Lung (tissue), 17 donors: ENCODE measurements at places on chromosomes 13 and 19. TPM values are rescaled to one million over a fixed set of nuclear protein-coding genes. Genes with fewer than 3 reads are reported as not detected.

The SLC7A9 gene
- 0.21 TPM for total RNA-seq

The MEIOSIN gene
- total RNA-seq, result not detected

DNA sequence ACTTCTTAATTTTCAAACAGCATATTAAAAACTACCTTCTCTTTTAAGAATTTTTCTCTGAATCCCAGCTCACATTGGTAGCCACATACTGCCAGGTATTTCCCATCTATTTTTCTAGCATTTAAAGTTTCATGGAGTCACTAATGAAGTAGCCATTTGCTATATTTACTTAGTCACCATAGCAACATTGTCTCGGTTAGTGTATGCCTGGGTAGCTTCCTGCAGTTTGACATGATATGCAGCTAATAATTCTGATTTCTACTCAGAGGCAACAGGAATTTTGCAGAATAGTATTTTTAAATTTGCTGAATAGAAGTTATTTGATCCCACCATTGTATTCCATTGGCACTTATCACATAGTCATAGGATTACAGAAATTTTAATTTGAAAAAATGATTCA, 30.9 kb upstream of the KCTD4 start:
- DNase-seq, result peak; percentile 70

DNA sequence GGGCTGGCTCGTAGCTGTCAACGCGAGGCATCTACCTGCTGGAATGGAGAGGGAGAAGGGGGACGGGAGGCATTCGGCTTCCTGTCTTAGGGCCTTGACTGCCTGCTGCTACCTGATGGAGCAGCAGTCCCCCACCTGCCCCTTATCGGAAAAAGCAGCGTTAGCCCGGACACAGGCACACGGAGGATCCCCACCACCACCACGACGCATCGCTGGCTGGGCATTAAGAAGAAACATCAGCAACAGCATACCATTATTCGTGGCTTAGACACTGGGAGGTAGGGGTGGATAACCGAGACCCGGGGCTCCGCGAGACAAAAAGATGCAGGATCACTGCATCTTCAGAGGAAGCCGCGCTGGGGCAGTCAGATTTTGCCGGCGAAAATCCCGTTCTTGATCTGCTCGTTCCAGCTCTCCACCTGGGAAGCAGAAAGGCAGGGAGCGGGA, 1.1 kb downstream of the COX6B2 start:
- no peak for DNase-seq

DNA sequence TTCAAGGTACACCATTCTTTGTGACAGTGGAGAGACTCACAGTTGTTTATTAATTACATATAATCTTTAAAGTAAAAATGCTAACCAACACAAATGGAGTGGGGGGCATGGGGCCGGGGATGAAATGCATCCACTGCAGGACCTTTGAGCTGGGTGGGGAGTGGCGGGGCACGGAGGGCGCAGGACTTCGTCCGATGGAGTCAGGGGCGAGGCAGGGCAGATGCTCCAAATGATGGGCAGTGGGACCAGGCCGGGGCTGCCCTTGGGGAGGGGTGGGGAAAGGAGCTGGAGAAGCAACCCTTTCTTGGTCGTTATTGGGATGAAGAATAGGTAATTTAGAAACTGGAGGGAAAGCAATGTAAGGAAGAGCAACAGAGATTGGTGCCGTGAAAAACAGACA, 220.0 kb downstream of the TEX29 start:
- no peak for DNase-seq

GRCh38 chr19:13058951-13059660, 43.6 kb downstream of the LYL1 start:
- no peak for DNase-seq

DNA sequence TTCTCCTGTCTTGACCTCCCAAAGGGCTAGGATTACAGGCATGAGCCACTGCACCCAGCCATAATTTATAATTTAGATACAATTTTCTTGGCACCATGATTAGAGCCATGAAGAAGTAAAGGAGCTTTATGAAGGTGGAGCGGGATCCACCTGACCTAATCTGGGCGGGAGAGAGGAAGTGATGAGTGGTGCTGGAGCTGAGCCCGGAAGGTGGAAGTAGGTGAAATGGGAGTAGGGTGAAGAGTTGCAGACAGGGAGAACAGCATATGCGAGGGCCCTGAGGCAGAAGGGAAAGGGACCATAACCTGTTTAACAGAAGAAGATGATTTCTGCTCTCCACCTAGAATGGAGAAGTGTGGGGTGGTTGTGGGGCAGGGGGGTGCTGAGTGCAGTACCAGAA, 4.2 kb downstream of the BLOC1S3 start:
- no peak for DNase-seq

- DNase-seq, result no peak
Observed at GRCh38 chr13:86438034-86438433, 638.8 kb upstream of the SLITRK6 start.

GRCh38 chr13:110578363-110578762, 16.8 kb upstream of the RAB20 start:
- no peak for DNase-seq

DNA sequence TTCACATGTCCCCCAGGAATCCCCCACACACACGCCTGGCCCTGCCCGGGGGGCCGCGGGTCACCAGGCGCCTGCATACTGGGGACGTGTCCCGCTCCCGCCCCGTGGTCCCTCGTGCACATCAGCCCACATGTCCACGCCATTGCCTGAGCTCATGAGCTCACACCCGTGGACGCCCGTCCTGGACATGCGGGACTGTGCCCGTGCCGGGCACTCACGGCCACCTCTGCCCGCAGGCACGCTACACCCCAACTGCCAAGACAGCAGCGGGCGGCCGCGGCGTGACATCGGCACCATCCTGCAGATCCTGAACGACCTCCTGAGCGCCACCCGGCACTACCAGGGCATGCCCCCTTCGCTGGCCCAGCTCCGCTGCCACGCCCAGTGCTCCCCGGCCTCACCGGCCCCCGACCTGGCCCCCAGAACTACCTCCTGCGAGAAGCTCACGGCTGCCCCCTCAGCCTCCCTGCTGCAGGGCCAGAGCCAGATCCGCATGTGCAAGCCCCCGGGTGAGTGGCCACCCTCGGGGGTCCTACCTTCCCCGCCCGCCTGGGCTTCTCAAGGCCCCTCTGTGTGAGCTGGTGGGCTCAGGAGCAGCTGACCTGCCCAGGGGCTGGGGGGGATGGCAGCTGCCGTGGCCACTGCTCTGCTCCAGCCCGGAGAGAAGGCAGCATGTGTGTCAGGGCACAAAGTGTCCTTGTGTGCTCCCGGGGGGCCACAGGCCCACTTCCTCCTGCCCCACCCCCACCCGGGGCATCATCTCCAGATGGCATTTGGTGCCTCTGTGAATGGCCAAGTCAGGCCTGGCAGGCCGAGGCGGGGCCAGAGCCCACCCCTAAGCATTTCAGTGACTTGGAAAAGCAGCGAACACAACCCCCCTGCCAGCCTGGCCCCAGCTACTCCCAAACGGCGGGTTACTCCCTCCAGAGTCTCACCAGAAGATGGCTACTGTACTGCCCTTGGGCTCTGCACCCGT, 7.1 kb downstream of the MIDN start:
- DNase-seq, result no peak

DNA sequence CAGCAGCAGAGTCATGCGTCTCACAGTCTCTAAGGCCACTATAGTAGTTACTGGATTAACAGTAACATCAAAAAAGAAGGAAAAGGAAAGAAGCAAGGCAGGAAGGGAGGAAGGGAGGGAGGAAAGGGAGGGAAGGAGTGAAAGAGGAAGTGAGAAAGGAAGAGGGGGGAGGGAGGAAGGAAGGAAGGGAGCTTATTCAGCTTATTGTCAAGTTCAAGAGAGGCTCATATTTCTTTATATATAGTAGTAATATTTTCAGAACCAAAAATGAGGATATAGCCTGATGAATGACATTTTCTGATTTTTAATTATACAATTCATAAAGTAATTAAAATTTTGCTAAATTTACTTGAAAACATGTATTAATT, 17.7 kb upstream of the RUBCNL start:
- DNase-seq, result no peak

DNA sequence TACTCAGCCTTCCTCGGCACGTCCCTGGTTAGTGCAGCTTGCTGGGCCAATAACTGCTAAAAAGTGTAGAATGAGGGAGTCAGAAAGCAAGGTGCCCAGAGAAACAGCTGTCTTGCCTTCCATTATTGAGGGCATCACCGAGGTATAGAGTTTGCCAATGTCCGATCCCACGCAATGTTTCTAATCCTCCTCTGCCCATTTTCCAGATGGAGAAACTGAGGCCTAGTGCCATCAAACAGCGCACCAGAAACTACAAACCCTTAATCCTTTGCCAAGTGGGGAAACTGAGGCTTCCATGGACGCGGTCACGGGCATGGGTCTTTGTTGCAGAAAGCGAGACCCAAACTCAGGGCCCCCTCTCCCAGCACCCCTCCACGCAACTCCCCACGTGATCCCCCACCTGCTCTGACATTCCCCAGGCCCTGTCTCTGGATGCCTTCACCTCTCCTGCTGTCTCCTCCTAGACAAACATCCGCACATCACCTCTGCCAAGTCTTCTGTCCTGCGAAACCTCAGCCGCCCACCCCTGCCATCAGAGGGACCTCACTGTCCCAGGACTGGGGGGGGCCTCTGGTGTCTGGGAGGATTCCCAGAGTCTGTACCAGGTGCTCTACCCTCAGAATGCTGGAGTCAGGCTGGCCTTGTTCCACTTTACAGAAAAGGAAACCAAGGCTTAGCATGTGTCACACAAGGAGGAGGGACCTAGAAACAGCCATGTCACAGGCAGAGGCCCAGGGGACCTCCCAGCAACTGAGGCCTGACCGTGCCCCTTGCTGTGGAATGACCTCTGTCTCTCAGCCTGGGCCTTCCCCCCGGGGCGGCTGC, 930 bp upstream of the PDE4C start:
- DNase-seq, result no peak

DNA sequence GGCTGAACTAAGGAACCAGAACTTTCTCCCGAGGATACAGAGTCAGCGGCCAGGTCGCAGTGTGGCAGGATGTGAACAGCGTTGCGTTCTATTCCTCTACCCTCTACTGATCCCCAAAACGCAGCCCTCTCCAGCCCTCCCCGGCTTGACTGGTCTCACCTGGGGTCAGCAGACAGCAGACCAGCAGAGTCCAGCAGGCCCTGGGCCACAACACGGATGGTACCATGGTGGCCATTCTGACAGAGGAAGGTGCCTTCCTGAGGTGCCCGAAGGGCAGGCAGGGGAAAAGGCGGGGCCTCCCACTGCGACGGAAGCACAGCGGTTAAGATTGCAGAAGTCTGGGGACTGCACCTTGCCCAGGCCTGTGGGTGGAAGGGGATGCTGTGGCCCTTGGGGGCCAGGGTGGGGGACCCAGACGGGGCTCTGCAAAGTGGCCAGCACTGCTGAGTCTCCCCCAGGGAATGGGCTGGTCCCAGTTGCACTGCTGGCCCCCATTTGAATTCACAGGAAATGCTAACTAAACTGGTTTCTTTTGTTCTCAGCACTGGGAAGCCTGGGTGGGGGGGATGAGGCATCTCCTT, at the start of gene ICAM3:
ICAM3 (minus strand) TSS at position 245 of the 581 bp plus-strand sequence; CDS start at position 235, 10 bp downstream.
- DNase-seq, result no peak

DNA sequence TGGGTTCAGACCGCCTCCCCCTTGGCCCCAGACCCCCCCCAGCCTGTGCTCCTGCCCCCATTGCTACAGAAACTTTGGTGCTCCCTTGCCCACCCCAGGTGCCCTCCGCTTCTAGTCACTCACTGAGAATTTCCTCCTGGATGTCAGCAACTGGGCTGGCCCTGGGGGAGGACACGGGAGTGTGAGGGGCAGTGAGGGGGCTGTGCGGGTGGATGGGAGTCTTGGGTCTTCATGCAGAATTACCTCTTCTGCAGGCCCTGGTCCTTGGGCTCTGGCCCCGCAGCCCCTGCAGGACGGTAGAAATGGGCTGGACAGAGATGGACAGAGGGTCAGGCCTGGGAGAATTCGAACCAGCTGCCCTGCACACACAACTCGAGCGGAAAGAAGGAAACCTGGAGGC, 4.8 kb downstream of the LILRB5 start:
- no peak for DNase-seq

DNA sequence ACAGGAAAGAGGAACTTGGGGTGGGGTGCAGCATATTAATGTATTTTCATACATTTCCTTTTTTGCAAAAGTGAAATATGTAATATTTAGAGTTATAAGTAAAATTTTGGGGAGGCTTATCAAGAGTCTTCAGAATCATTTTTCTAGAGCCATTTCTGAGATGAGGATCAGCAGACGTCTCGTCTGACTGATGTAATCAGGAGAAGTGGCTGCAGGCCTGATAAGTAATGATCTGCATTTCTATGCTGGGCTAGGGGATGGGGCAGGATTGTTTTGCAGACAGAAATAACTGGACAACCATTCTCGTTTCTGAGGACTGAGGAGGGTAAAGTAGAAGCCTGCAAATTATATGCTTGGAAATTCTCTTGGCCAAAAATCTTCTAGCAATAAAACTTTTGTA, 89.2 kb upstream of the ARGLU1 start:
- DNase-seq, result no peak

DNA sequence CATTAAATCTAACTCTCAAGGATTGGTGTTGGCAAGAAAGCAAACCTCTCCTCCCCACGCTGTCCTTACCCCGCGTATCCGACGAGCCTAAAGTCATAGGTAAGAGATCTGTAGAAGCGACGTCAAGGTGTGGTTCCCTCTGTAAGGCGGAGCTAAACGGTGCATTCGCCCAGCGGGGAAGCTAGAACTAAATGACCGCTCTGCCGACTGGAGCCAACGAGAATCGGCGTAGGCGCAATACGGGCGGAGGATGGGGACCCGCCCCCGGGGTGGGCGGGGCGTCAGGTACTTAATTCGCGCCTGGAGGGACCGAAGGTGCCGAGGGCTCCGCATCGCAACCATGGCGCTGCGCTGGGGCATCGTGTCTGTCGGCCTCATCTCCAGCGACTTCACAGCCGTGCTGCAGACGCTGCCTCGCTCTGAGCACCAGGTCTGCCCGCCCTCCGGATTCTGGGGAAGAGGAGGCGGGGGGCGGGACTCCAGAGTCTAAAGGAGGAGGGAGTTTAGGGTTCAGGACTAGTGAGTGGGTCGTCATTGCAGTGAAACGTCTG, at the start of gene DHDH:
DHDH (plus strand) TSS at position 318 of the 551 bp plus-strand sequence; CDS start at position 341, 23 bp downstream.
- peak; percentile 83 for DNase-seq

DNA sequence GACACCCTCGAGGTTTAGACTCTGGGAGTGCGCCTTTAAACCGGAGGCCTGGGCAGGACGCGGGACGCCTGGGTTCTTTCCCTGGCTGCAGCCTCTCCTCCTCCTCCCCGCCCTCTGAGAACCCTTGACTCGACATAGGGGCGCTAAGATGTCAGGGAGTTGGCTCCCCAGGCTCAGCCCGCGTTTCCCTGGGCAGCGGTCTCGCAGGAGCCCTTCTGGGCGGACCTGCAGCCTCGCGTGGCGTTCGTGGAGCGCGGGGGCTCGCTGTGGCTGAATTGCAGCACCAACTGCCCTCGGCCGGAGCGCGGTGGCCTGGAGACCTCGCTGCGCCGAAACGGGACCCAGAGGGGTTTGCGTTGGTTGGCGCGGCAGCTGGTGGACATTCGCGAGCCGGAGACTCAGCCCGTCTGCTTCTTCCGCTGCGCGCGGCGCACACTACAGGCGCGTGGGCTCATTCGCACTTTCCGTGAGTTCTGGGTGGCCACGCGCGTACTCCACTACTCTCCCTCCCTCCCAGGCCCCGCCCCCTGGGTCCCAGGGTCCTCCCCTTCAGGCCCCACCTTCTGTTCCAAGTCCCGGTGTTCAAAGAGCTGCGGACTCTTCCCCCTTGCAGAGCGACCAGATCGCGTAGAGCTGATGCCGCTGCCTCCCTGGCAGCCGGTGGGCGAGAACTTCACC, 1.3 kb downstream of the ICAM5 start:
- DNase-seq, result peak; percentile 55

- no peak for DNase-seq
Observed at GRCh38 chr13:44003481-44003880, 123.8 kb downstream of the LACC1 start.

- DNase-seq, result no peak
Observed at GRCh38 chr13:93936901-93937300, 542.6 kb downstream of the DCT start.
